Caudate nucleus (tissue), 63 donors: ENCODE measurements at places on chromosomes 13 and 19.

DNA sequence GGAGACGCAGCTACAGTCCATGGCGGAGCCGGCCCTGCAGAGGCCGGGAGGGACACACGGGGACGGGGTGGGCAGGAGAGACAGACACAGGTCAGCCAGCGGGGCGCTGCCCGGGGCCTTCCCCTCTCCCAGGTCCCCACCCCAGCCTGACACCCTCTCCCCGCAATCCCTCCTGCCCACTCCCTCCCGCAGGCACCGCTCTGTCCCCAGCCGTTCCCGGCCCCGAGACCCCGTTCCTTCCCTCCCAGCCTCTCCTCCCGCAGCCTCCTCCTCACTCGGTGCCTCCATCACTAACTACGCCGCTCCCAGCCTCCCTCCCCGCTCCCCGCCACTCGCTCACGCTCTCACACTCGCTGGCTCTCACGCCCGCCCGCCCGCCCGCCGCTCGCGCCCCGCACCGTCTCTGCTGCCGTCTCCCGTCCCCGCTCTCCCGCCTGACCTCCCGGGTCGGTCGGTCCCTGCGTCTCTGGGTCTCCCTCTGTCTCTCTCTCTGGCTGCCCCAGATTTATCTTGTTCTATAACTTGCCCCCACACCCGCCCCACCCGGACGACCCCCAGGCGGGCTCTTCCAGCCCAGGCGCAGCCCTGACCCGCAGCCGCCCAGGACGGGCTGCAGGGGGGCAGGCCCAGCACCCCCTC lies 15.2 kb downstream of the ERFL start:
- DNase-seq, result no peak

- no peak for DNase-seq
Measured at GRCh38 chr19:44740351-44740824, 8.1 kb upstream of the BCL3 start.

DNA sequence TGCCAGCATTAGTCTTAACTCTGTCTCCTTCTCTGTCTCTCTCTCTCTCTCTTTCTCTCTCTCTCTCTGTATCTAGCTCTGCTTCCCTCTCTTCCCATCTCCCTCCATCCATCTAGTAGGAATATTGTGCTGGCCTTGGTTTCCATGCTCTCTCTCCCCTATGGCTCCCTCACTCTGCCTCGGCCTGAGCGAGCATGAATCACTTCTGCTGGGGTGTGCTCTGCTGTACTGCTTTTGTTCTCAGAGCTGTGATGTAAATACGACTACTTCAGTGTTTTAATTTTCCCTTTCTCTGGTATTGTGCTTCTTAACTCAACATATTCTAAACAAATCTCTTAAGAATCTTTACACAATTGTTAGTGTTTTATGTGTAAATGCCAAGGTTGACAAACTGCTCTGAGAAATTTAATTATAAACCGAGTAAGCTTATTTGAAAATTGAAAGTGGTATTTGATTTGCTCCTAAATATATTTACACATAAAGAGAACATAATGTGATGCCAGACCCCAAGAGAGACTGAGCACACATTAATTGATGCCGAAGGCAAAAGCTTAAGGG lies 211.5 kb upstream of the KL start:
- DNase-seq, result no peak

DNA sequence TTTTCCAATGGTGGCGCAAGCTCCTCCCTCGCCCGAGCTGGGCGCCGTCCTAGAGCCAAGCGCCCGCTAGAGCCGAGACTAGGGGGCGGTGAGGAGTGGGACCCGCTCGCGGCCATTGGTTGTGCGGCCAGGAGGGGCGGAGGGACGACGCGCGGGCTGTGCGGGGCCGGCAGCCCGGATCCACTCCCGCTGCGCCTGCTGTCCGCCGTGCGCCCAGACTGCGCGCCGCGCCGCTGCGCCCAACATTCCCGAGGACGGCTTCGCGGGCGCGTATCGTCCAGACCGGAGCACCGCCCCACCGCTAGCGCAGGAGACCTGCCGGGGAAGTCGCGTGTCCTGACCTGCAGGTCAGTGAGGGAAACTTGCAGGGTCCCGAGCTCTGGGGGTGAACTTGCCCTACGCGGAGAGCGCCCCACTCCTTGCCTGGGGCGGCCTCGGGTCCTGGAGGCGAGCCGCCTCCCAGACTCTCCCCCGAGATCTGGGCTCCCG lies at the start of gene SERTM1:
SERTM1 (plus strand) TSS at position 183 of the 489 bp plus-strand sequence. CDS start 21,059 bp downstream, outside the sequence.
- DNase-seq, result no peak

- DNase-seq, result peak; percentile 11
Measured at GRCh38 chr19:11587302-11587974, 9.8 kb upstream of the ZNF627 start.

- no peak for DNase-seq
Measured at GRCh38 chr19:28435551-28436271, 777.2 kb downstream of the UQCRFS1 start.

- no peak for DNase-seq
Measured at GRCh38 chr13:22964245-22964966, 216.4 kb upstream of the SGCG start.
